ENCODE measurements at places on chromosomes 5 and 9. TPM values are rescaled to one million over a fixed set of nuclear protein-coding genes. Genes with fewer than 3 reads are reported as not detected.

- no peak for DNase-seq
Measured at GRCh38 chr5:130116462-130116861, 212.2 kb downstream of the CHSY3 start.

The CD274 gene
- total RNA-seq, result 16.5 TPM

DNA sequence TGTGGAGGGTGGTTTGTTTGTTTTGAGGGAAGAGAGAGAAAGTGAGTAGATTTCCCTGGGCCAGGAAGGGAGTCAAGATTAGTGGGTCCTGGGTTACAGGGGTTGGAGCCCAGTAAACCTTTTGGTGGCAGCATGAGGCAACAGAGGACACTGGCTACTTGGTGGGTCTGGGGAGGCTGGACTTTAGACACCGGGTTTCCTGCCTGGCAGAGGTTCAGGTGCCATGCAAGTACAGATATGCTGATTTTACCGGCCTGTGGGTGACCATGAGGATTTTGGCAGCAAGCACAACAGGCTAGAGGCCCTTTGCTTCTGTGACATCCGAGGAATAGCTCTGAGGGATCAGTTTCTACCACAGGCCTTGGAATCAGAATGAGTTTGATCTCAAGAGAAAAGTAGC is 18.9 kb downstream of the MAST4 start:
- no peak for DNase-seq

- peak; percentile 57 for DNase-seq
Measured at GRCh38 chr5:170791325-170791954, 7.9 kb downstream of the GABRP start.

The CER1 gene
- total RNA-seq, result not detected

GRCh38 chr5:1182633-1183423 is 18.6 kb upstream of the SLC6A19 start:
- peak; percentile 38 for DNase-seq

DNA sequence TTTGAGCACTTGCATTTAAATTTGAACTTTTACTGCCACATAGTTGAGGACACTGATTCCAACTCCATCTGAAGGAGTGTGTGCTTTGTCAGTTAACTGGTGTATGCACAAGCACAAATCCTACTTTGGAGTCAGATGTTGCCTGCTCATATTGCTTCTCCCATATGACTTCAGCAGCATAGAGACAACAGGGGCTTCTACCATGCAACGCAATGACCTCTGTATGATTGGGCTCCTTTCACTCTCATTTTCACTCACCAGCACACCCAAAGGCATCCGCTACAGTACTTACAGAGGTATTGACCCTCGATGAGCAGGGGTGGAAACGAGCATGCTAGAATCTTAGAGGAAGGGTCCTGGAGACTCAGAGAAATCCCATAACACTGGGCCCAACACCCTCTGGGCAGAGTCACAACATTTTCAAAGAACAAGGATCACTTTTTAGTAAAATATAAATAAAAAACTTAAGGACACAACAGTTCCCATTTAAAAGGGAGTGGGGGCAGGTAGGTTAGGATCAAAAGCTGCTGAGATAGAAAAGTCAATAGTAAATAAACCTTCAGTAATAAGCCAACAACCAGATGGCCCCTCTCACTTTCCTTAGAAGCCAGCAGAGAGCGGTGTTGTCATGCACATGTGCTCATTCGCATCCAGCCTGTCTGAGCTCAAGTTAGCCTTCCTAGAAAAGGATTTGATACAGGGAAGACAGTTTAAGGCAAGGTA is 203.8 kb downstream of the SNCAIP start:
- DNase-seq, result no peak

- no peak for DNase-seq
Measured at GRCh38 chr9:134647359-134648080, 5.9 kb downstream of the COL5A1 start.

- no peak for DNase-seq
Measured at GRCh38 chr5:43078956-43079355, 38.8 kb upstream of the ANXA2R start.

DNA sequence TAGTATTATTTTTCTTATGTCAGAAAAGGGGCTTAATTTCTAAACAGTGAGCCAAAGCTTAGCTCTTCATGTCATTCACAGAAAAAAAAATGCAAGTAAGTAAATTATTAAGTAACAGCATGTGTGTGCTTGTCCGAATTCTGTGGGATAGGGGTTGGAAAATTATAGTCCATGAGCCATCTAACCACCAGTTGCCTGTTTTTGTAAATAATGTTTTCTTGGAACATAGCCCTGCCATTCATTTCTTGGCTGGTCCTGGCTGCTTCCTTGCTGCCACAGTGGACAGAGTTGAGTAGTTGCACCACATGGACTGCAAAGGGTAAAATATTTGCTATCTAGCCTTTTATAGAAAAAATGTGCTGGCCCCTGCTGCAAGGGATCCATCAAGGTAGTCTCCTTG is 513.7 kb upstream of the WWC1 start:
- DNase-seq, result no peak

DNA sequence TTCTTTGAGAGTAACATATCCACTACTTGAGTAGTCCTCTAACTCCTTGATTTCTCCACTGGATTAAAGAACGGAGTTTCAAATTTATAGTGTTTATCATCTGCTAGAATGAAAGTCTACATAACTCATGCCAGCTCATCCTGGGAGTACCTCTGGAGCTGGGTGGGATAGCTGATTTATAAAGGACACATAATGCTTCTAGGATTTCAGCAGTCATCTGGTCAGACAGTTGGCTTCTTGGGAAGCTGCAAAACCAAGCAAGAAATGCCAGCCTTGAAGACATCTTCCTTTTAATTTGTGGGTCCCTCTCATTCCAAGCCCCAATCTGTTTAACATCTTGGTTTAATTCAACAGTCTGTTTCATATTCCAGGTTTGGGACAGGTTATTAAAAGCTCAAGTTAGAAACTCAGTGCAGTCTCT is 3.2 kb downstream of the GALNT10 start:
- DNase-seq, result no peak

- DNase-seq, result no peak
Measured at GRCh38 chr5:33894566-33894965, 2.8 kb upstream of the ADAMTS12 start.

The SPINK7 gene
- not detected for total RNA-seq

The VLDLR gene
- total RNA-seq, result 16.3 TPM

DNA sequence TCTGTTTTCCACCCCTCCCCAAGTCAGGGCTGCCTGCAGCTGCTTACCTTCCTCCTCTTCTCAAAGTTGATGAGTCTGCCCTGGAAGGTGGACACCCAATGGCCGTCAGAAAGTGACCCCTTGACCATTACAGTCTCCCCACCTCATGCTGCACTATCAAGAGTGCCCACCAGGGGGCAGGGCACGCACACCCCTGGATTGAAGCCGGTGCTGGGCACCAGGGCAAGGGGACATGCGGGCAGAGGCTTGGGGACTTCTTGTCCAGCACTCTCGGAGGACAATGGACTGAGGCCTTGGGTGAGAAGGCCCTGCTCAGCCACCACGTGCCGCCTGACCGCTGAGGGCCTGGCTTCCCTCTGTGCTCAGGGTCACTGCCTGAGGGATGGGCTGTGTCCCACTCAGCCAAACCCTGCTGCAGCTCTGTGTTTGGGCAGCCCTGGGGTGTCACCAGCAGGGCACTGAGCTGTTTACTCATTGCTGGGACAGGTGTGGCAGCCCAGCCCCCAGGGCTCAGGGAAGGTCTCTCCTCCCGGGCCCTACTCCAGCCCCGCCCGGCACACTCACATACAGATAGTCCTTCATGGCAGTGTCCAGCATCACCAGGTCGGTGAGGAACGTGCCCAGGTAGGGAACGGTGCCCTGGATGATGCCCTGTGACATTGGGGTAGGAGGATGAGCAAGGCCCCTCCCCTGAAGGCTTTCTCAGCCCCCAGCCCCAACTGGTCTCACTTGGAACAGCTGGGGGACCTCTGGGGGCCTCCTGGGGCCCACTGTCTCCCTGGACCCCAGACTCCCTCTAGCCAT is 17.7 kb downstream of the RALGDS start:
- DNase-seq, result peak; percentile 81

DNA sequence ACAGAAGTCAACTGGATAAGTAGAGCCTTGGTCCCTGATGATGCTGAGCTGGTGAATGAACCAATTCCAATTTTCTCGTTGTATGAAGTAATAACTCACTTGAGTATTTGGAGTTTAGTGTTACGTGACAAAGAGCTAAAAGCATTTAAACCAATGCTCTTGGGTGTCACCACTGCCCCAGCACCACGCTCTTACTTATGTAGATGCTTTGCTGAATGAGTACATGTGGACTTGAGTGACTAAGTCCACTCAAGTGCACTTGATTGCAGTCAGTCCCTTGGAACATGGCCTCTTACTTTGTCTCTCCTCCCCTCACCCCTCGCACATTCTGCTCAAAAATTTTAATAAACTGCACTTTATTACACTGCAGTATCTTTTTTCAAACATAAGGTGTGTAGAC is 184.0 kb downstream of the MAN2A1 start:
- peak; percentile 60 for DNase-seq

GRCh38 chr9:133785753-133786370 is 47.7 kb upstream of the SARDH start:
- DNase-seq, result no peak

The TPPP gene
- 16.2 TPM for total RNA-seq

The CSNK1G3 gene
- 35.2 TPM for total RNA-seq

DNA sequence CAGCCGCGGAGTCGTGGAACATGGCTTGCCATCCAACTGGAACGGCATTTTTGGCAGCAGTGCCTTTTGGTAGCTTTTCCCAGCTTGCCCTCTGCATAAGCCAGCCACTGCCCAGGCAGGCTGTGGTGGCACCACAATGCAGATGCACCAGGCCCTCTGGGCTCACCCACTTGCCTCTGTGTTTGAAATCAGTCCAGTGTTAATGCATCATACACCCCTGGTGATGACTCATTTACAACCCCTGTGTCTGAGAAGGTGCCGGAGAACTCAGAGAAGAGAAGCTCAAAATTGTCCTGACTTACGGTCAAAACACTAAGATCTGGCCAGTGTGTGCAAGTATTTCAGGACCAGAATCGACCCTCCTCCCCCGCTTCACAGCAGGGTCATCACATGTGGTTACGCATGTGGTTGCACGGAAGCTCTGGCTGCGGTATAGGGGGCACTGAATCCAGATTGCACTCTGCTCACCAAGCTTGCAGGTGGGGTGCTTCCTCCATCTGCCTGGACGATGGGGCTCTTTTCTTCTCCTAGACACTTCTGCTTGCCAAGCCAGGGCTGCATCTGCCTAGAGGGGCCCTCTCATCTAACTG is 66.5 kb upstream of the SMIM15 start:
- no peak for DNase-seq

DNA sequence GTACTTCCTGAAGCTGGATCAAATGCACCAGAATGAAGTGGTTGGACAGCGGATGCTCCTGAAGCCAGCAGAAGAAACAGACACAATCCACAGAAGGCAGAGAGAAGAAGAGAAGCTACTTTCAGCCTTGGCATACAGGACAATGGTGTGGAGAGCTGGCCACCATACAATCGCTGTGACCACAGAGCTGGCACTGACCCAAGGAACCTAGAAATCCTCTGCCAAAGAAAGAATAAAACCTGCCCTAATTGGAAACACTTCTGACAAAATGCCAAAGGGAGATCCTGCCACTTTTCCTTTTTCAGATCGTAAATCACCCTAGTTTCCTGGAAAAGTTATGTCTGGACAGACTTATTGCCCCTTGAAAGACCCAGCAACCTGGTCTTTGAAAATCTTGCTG is 77.8 kb downstream of the BAAT start:
- DNase-seq, result no peak

- DNase-seq, result no peak
Measured at GRCh38 chr5:1014346-1014745, 5.7 kb downstream of the NKD2 start.

- no peak for DNase-seq
Measured at GRCh38 chr5:174733836-174734235, 9.5 kb downstream of the MSX2 start.

DNA sequence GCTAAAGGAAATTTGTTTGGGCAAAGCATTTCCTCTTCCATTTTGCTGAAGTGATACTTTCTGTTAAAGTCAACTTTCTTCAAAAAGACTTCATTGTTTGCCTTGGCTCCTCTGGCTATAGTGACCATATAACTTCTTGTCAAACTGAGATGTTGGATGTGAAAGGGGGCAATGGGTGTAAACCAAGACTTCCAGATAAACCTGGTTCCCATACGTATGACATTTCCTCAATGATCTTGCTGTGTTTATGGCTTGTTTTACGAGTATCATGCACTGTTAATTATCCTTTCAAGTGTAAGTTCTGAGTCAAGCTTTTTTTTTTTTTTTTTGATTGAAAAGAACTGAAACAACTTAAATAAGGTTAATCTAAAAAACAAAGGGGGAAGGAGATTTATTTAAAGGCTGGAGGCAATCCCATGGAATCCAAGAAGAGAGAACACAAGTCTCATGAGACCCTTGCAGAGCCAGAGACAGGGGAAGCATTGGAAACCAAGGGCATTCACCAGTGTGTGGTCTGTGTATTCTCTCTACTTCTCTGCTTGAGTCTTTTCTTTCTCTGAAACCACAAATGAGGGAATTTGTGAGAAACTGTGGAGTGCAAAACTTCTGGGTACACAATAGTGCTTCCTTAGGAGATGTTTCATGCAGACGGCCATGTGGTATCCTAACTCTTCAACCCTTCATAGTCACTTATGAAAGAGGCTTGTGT is 335.3 kb downstream of the RAB3C start:
- DNase-seq, result no peak

DNA sequence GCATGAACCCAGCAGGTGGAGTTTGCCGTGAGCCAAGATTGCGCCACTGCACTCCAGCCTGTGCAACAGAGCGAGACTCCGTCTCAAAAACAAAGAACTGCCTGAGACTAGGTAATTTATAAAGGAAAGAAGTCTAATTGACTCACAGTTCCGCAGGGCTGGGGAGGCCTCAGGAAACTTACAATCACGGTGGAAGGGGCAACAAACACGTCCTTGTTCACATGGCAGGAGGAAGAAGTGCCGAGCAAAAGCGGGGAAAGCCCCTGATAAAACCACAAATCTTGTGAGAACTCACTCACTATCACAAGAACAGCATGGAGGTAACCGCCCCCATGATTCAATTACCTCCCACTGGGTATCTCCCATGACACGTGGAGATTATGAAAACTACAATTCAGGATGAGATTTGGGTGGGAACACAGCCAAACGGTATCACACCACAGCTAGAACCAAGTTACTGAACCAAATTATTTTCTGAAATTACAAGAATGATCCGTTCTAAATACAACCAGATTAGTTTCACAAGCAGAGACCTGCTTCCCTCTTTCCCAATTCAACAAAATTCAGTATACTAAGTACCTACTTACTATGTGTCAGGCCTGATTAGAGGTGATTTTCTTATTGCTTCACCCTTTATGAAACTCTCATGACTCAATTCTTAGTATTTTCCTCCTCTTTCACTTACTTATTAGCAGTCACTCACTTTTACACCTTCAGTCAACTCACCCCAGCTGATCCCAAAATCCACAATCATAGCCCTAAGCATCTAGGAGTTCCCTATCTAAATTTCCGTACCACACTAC is 8.4 kb downstream of the UBTD2 start:
- DNase-seq, result no peak

All from lower lobe of right lung (tissue), 2 donors.